IMR-90 (cell line): ENCODE measurements at places on chromosomes 5 and 9. TPM values are rescaled to one million over a fixed set of nuclear protein-coding genes. Genes with fewer than 3 reads are reported as not detected.

Gene TRPM6
- polyA plus RNA-seq = 0.02 TPM in 1 of 2 replicates, not detected in the other

Gene SLC6A18
- not detected in 2 replicates for polyA plus RNA-seq

Gene MTX3
- 4.0 and 6.6 TPM in 2 replicates for polyA plus RNA-seq

Gene TXN
- polyA plus RNA-seq = 488 and 578 TPM in 2 replicates

Gene CTNND2
- polyA plus RNA-seq = not detected in 2 replicates

DNA sequence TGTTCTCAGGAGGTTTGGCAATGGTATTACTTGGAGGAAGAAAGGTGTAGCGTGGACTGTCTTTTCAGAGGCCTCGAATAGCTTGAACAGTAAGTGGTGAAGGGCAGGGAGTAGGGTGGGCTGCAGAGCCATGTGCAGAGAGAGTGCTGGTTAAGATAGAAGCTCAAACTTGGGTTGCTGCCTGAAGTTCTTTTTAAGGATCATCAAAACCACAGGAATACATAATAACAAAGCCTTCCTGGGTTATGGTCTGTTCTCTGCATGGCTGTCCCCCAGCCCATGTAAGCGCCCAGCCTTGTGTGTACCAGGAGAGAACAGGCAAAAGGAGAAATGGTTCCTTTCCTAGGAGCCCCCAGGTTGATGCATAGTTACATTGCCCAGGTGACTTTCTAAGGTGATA is 43.9 kb downstream of the RCL1 start:
- peak; percentile 34 for DNase-seq

- peak; percentile 93 for DNase-seq
Measured at GRCh38 chr9:16344343-16344742, 526.1 kb downstream of the BNC2 start.

- no peak for DNase-seq
Measured at GRCh38 chr5:141969783-141970771, 1.2 kb downstream of the RNF14 start.

- no peak for DNase-seq
Measured at GRCh38 chr5:51566953-51567352, 183.7 kb downstream of the ISL1 start.

DNA sequence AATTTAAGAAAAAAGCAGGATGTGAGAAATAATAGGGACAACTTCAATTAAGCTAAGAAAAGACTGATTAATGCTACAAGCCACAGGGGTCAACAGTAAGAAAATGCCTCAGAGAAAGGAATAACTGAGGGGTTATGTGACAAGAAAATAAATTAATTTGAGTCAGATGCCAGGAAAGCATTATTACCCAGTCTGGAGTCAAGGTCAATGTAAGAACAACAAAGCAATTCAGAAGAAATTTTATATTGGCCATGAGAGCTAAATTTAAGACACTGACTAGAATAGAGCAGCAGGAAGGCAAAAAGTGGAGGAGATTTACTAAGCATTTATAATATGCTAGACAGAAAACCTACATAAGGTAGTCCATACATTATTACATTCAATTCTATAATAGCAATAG is 73.5 kb downstream of the CDH10 start:
- no peak for DNase-seq

DNA sequence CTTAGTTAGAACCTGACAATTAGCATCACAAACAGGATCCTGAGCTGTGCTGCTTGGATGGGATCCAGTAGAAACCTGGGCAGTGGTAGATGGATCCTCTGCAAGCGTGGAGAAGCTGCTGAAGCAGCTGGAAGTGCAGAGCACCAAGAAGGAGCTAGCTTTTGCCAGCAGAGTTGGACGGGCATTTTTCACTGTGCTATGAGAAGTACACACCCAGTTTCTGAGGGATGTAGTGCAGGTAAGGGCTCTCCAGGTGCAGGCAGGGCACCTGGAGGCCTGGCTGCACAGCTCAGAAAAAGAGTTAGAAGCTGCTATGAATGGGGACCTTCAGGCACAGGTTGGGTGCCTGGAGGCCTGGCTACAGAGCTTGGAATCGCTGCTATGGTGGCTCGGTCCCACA is 623.9 kb upstream of the NUDT12 start:
- no peak for DNase-seq
